ENCODE measurements at places on chromosomes 1 and 21. TPM values are rescaled to one million over a fixed set of nuclear protein-coding genes. Genes with fewer than 3 reads are reported as not detected.

SDC3 gene
- polyA plus RNA-seq, result not detected

IFNAR2 gene
- polyA plus RNA-seq, result 111 TPM

TSPAN1 gene
- not detected for polyA plus RNA-seq

LAD1 gene
- not detected for polyA plus RNA-seq

GPATCH3 gene
- polyA plus RNA-seq, result 18.6 TPM

ITLN2 gene
- not detected for polyA plus RNA-seq

S100A7 gene
- not detected for polyA plus RNA-seq

LMX1A gene
- not detected for polyA plus RNA-seq

GSTM4 gene
- 31.4 TPM for polyA plus RNA-seq

SMCP gene
- not detected for polyA plus RNA-seq

CFHR2 gene
- not detected for polyA plus RNA-seq

KRTAP7-1 gene
- not detected for polyA plus RNA-seq

SOD1 gene
- 785 TPM for polyA plus RNA-seq

PSRC1 gene
- 0.14 TPM for polyA plus RNA-seq

KRTAP19-1 gene
- not detected for polyA plus RNA-seq

TNNI3K gene
- polyA plus RNA-seq, result not detected

FCRL5 gene
- not detected for polyA plus RNA-seq

TAS1R1 gene
- not detected for polyA plus RNA-seq

LIX1L gene
- polyA plus RNA-seq, result 26.1 TPM

MRAP gene
- not detected for polyA plus RNA-seq

GPA33 gene
- polyA plus RNA-seq, result 115 TPM

DMBX1 gene
- polyA plus RNA-seq, result not detected

PRRC2C gene
- 30.8 TPM for polyA plus RNA-seq

KCNE2 gene
- 0.31 TPM for polyA plus RNA-seq

CLEC20A gene
- not detected for polyA plus RNA-seq

TCP10L gene
- 0.27 TPM for polyA plus RNA-seq

TOMM40L gene
- polyA plus RNA-seq, result 6.4 TPM

ZNF644 gene
- polyA plus RNA-seq, result 49.6 TPM

FNDC5 gene
- not detected for polyA plus RNA-seq

NR1I3 gene
- not detected for polyA plus RNA-seq

CRTC2 gene
- polyA plus RNA-seq, result 13.6 TPM

DPYD gene
- 51.1 TPM for polyA plus RNA-seq

IQGAP3 gene
- 0.72 TPM for polyA plus RNA-seq

TPTE gene
- not detected for polyA plus RNA-seq

DHRS3 gene
- polyA plus RNA-seq, result 17.4 TPM

CCDC190 gene
- polyA plus RNA-seq, result not detected

GBP5 gene
- 225 TPM for polyA plus RNA-seq

NFASC gene
- not detected for polyA plus RNA-seq

ZBTB18 gene
- 1.8 TPM for polyA plus RNA-seq

LCE2B gene
- not detected for polyA plus RNA-seq

HP1BP3 gene
- 232 TPM for polyA plus RNA-seq

PTPN14 gene
- polyA plus RNA-seq, result not detected

GBP7 gene
- polyA plus RNA-seq, result not detected

LPAR3 gene
- not detected for polyA plus RNA-seq

CLCA4 gene
- not detected for polyA plus RNA-seq

DLGAP3 gene
- polyA plus RNA-seq, result 0.26 TPM

KCNA3 gene
- polyA plus RNA-seq, result 86.3 TPM

APOBEC4 gene
- polyA plus RNA-seq, result not detected

TSPEAR gene
- polyA plus RNA-seq, result not detected

EPHA10 gene
- not detected for polyA plus RNA-seq

RYR2 gene
- polyA plus RNA-seq, result 0.40 TPM

NBPF4 gene
- polyA plus RNA-seq, result not detected

TMPRSS15 gene
- not detected for polyA plus RNA-seq

REN gene
- not detected for polyA plus RNA-seq

SERINC2 gene
- polyA plus RNA-seq, result not detected

SPRR4 gene
- not detected for polyA plus RNA-seq

HTR6 gene
- 0.19 TPM for polyA plus RNA-seq

LEFTY2 gene
- not detected for polyA plus RNA-seq

Data from CD4-positive, CD25-positive, alpha-beta regulatory T cell (primary cell).